Lung microvascular endothelial cell (primary cell): ENCODE measurements at places on chromosomes 11 and 22. TPM values are rescaled to one million over a fixed set of nuclear protein-coding genes. Genes with fewer than 3 reads are reported as not detected.

Gene LMO1
- not detected in 2 replicates for total RNA-seq

- DNase-seq = peak; percentile 97
Measured at GRCh38 chr11:12079726-12080556, 30.4 kb upstream of the MICAL2 start.

DNA sequence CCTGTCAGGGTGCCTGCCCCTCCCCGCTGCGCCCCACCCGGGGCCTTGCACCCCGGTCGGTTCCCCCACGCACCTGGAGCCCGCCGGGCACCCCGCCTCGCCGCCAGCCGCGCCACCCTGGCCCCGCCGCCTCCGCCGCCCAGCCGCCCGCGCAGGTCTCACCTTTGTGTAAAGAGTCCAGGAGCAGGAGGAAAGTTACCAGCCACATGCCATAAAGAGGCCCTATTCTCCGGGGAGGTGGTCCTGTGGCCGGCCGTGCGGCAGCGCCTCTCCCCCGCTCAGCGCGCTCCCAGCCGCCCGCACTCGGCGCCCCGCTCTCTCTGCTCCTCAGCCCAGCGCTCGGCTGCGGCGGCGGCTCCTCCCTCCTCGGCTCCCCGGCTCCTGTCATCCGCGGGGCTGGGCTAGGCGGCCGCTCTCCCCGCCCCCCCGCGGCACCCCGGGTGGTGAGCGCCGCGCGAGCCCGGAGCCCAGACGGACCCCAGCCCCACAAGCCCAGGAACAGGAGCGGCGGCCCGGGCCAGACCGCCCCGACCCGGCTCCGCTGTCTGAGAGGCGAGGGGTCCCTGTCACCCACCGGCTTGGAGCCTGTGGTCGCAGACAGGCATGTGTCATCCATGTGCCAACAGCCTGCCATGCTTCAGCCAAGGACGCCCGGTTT is at the start of gene DSCAML1:
TSS of gene DSCAML1 (minus strand) at position 345 of the 658 bp plus-strand sequence. CDS start at position 208, 137 bp downstream.
- DNase-seq = no peak

DNA sequence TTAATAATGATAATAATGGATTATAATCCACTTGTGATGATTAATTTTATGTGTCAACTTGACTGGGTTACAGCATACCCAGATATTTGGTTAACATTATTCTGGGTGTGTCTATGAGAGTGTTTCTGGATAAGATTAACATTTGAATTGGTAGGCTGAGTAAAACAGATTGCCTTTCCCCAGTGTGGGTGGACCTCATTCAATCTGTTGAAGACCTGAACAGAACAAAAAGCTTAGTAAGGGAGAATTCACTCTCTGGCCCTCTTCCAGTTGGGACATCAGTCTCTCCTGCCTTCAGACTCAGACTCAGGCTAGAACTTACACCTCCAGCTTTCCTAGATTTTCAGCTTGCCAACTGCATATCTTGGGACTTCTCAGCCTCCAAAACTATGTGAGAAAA is 37.3 kb upstream of the RRAS2 start:
- DNase-seq = no peak
